ENCODE measurements at places on chromosomes 4 and X.

GRCh38 chrX:102712981-102713625, 855 bp downstream of the GPRASP2 start:
- DNase-seq: no peak

DNA sequence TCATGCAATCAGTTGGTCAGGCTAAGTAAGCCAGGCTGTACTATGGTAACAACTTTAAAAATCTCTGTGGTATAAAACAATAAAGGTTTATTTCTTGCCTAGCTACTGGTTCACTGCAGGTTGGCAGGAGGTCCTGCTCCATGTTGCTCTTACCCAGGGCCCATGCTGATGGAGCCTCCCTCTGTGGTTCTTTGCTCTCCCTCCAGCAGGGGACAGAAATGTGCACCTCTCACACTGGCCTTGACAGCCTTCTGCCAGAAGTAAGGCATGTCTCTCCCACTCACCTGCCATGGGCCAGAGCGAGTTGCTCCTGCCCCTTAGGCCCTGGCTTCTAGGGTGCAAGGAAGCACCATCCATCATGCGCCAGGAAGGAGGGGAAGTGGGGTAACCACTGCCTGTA, 31.1 kb downstream of the CLDN22 start:
- DNase-seq: no peak

DNA sequence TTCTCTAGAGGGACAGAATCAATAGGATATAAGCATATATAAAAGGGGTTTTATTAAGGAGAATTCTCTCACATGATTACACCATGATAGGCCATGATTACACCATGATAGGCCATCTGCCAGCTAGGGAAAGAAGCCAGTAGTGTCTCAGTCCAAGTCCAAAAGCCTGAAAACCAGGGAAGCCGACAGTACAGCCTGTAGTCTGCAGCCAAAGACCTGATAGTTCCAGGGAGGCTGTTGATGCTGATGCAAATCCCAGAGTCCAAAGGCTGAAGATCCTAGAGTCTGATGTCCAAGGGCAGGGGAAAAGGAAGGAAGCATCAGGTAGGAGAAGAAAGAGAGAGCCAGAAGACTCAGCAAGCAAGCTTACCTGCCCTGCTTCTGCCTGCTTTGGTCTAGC, 411.3 kb upstream of the EMCN start:
- DNase-seq: no peak

GRCh38 chrX:2965965-2966364, 36.8 kb upstream of the ARSD start:
- no peak for DNase-seq

GRCh38 chr4:40240040-40240653, 43.3 kb downstream of the RHOH start:
- DNase-seq: no peak

- peak; percentile 22 for DNase-seq
These were observed 158.8 kb downstream of the ADGRA3 start for GRCh38 chr4:22356987-22357596.

DNA sequence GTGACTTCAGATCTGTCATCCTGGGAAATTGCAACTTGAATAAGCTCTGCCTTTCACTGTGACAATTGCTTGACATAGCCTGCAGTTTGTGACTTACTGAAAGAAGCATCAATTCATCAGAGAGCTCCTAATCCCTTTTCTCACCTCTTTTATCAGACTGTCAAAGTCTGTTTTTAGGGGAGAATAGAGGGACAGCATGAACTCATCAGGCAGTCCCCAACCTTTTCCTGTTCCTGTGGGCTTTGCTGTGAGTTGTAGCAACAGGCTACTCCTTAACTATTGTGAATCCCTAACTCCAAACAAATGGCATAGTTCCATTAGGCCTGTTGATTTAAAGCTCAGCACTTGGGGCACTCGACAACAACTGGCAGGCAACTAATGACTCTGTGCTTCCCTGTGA, 64.9 kb downstream of the DOCK11 start:
- DNase-seq: no peak

DNA sequence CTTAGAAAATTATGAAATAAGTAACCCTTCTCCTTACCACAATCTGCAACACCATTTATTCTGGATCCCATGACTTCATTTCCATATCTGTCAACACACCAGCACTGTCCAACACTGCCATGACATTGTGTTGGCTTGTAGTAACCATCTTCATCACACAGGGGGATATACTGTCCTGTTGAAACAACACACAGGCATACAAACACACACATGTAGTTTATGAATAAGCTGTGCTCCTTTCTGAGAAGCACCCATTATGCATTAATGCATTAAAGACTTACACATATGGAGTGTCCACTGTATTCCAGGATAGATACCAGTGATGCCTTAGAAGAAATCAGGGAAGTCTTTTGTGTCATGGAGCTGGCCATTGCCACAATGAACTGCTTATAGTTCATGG, 496.9 kb downstream of the SPOCK3 start:
- no peak for DNase-seq

GRCh38 chrX:20665481-20665880, 398.8 kb upstream of the RPS6KA3 start:
- no peak for DNase-seq

GRCh38 chrX:14670819-14671218, 141.5 kb downstream of the GLRA2 start:
- no peak for DNase-seq

DNA sequence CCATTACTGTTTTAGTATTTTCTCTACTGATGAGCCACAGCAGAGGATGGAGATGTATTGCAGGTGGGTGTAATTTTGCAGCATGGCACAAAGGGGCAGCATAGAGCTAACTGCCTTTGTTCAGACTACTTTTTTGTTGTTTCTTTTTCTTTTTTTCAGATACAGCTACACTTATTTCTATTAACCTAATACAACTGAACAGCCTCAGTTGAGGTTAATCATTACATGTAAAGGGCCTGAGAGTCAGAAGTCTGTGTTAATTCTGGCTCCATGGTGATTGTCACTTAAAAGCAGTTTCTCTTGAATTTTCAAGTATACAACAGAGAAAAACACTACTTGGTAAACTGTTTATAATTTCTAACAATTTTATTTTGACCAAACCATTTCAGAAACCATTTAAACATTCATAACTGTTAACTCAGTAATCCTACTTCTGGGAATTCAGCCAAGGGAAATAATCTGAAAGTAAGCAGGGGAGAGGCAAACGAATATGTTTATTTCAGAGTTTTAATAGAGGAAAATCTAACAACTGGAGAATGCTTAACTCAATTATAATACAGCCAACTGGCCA, 13.9 kb upstream of the PPEF2 start:
- DNase-seq: peak; percentile 50

Measured in activated CD8-positive, alpha-beta T cell treated with anti-CD3 and anti-CD28 coated beads, Interleukin-2, amount 10 ng/mL, durations not matched to agents 7 days and 5 days (primary cell).